ENCODE measurements at places on chromosomes 11 and 22. TPM values are rescaled to one million over a fixed set of nuclear protein-coding genes. Genes with fewer than 3 reads are reported as not detected.

DNA sequence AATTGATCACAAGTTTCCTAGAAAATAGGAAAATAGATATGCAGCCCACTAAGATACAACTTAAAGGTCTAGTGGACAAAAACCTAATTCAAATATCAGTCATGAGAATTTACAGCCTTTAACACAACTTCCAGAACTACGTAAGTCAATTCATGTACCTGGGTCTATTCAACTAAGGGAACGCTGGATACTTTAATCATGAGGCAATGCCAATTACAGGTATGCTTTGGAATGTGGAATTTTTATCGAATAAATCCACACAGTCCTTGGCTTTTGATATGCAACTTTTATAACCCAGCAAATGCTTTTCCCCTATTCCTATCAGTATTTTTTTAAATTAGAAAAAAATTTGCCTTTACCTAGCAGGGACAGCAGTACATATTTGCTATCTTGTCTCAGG is 289.5 kb upstream of the FAT3 start:
- no peak for DNase-seq

- DNase-seq, result no peak
These were observed 72.0 kb downstream of the ARHGAP42 start for GRCh38 chr11:100759106-100759505.

The IRAG1 gene
- polyA plus RNA-seq, result 4.6 TPM

DNA sequence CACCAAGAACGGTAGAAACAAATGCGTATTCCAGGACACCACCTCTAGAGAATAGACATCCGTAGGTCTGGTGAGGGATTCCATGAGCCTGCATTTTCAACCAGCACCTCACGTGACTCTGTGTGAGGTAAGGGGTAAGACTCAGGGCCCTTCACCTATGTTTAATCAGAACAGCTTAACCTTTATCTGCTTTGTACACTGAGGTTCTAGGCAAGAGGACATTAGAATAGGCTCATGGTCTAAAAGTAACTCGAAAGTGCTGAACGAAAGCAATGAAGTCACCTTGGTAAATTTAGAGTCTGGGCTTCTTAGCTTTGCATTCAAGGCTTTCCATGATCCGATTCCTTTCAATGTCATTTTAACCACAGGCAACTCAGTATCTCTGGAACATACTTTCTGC is 270.5 kb upstream of the CADM1 start:
- no peak for DNase-seq

GRCh38 chr11:29584342-29584741 is 432.5 kb downstream of the KCNA4 start:
- DNase-seq, result no peak

- DNase-seq, result no peak
These were observed 67.4 kb downstream of the SCN3B start for GRCh38 chr11:123587044-123587443.

- DNase-seq, result peak; percentile 66
These were observed 720 bp downstream of the PACS1 start for GRCh38 chr11:66070604-66071380.

The APOBEC3G gene
- 3.1 TPM for polyA plus RNA-seq

DNA sequence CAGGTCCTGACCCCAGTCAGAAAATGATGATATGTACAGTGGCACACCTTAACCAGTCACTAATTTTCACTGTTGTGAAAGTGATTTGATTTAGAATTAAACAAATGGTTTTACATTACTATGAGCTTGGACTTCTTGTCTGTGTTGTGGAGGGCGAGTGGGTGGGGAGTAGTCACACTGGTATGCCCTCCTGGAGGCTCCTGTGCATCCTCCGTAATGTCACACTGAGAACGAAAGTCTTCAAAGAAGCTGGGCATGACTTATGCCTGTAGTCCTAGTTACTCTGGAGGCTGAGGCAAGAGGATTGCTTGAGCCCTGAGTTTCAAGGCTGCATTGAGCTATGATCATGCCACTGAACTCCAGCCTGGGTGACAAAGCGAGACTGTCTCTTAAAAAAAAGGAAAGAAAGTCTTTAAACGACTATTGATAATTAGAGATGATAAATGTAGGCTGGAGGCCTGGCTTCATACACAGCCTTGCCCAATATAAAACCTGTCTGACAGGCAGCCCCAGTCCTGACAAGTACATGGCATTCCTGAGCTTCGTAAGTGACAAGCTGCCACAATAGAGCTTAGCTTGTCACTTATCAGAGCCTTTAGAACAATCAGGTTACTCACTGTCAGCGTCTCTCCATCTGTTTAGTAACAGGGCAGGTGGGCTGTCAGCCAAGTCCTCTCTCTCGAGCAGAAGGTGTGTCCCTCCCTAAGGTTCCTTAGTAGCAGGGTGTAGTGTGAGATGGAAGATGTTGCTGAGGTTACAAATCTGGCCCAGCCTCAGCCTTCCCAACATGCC is 5.0 kb upstream of the LIMK2 start:
- DNase-seq, result peak; percentile 21

- peak; percentile 34 for DNase-seq
These were observed 103.6 kb upstream of the HSD17B12 start for GRCh38 chr11:43576803-43577521.

DNA sequence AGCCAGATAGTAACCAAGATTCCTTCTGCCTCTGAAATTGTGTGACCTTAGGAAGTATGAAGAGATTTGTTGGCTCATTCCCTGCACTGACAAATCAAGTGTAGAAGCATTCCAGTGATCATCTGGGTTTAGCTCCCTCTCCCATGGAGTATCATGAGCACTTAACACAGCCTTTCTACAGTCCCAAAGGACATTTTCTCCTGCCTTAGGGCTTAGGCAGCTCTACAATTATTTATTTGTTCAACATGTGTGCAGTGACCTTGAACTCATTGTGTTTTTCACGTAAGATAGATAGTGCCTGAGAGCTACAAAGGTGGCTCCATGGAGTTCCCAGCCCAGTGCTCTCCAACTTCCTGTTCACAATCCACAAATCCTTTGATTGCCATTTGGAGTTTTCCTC is 94.8 kb upstream of the FAT3 start:
- no peak for DNase-seq

- DNase-seq, result no peak
These were observed 291.6 kb upstream of the CNTN5 start for GRCh38 chr11:98729118-98729517.

- no peak for DNase-seq
These were observed 46.3 kb upstream of the WNT11 start for GRCh38 chr11:76252631-76253070.

- DNase-seq, result no peak
These were observed 3.9 kb downstream of the SLC1A2 start for GRCh38 chr11:35415487-35415886.

The FIBIN gene
- 5.1 TPM for polyA plus RNA-seq

The FGF4 gene
- not detected for polyA plus RNA-seq

GRCh38 chr11:2929950-2930703 is 907 bp upstream of the PHLDA2 start:
- DNase-seq, result no peak

DNA sequence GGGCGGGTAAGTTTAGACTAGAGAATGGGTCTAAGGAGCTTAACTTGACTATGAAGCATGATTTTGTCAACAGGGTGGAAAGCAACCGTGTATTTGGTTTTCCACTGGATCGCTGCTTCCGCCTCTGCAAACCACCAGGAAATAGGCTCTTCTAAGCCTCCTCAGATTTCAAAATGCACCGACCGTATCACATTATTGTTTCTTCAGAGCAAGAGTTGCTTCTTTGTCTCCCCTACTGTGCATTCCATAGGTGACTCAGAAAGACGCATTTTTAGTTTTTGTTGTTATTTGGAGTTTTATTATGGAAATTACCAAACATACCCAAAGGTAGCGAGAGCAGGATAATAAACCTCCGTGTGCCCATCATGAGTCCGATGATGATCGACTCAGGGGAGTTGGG is 64.3 kb upstream of the RASD2 start:
- no peak for DNase-seq

GRCh38 chr11:64582885-64583284 is 8.1 kb upstream of the SLC22A12 start:
- DNase-seq, result no peak

The ASCL2 gene
- polyA plus RNA-seq, result 0.22 TPM

The KRTAP5-8 gene
- polyA plus RNA-seq, result not detected

The RAB38 gene
- polyA plus RNA-seq, result 1.6 TPM

The SAA1 gene
- 16.1 TPM for polyA plus RNA-seq

The PIWIL4 gene
- polyA plus RNA-seq, result 2.6 TPM

DNA sequence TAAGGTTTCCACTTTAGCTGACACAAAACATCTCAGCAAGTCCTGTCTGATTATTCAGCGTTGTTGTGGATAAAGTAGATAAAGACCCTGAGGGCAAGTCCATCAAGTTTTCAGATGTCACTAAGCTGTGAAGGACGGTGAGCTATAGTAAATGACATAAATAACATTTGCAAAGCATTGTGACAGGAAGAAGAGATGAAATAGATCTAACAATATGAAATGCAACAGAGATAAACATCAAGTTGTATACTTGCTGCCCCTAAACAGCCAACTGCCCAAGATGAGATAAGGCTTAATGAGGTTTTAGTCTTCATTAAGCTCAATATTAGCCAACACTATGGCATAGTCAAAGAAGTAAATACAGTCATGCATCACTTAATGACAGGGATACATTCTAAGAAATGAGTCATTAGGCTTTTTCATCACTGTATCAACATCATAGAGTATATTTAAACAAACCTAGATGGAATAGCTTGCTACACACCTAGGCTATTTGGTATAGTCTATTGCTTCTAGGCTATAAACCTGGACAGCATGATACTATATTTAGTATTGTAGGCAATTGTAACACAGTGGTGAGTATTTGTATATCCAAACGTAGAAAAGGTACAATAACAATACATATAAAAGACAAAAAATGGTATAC is 625.1 kb upstream of the ANO5 start:
- no peak for DNase-seq

DNA sequence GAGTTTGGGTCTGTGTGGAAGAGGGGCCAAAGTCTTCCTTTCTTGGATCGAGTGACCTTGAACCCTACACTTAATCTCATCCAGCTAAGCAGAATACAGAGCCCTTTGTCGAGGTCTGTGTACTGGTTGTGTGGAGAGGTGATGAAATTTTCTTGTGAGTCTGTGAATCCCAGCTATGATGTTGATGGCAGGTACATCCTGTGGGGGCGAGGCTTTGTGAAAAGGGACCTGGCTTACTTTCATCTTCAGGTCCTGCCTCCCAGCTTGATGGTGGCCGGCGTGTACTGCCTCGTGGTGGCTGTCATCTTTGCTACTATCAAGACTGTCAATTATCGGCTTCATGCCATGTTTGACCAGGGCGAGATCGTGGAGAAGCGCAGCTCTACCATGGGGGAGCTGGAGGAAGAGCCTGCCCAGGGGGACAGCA is 1.0 kb downstream of the PCNX3 start:
- no peak for DNase-seq

GRCh38 chr11:7538466-7539454 is 25.0 kb downstream of the PPFIBP2 start:
- DNase-seq, result no peak

GRCh38 chr11:83285151-83285770 is 906 bp downstream of the CCDC90B start:
- DNase-seq, result no peak

The GANAB gene
- 87.2 TPM for polyA plus RNA-seq

- DNase-seq, result peak; percentile 72
These were observed 17.5 kb downstream of the KCNJ5 start for GRCh38 chr11:128908391-128909246.

The ANO1 gene
- polyA plus RNA-seq, result 12.7 TPM

The NTM gene
- polyA plus RNA-seq, result 2.6 TPM

The SDHAF2 gene
- 56.1 TPM for polyA plus RNA-seq

DNA sequence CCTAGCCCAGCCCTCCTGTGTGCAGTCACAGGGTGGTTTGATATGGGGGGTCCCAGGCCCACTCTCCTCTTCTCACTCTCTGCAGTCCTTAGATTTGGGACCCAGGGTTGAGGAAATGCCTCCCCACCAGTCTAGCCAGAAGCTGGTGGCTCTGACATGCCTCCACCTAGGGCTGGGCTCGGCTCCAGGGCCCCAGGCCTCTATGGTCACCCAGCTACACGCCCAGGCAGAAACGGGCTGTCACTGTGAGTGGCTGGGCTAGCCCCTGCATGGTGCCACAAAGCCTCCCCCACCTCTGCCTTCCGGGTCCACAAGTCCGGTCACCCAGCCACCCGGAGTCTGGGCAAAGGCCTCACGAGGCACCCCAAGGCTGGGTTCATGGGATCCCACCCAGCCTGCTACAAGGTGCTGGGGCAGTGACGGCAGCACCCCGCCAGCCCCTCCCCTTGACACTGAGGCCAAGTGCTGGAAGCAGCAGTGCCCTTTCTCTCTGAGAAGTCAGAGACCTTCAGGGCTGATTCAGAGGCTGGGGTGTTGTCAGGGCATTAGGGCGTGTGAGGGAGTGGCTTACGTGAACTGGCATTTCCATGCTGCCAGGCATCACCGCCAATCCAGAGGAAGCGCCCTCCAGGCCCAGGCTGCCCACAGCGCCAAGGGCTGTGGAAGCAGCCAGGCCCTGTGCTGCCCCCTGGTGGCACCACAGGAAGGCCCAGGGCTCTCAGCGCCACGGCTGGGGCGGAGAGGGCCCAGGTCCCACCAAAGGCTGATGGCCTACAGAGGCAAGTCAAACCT is 638 bp upstream of the PITPNM1 start:
- peak; percentile 87 for DNase-seq

- DNase-seq, result no peak
These were observed 280.3 kb downstream of the RAB38 start for GRCh38 chr11:87894961-87895360.

The HEPHL1 gene
- polyA plus RNA-seq, result not detected

The FXYD2 gene
- polyA plus RNA-seq, result 6.0 TPM

DNA sequence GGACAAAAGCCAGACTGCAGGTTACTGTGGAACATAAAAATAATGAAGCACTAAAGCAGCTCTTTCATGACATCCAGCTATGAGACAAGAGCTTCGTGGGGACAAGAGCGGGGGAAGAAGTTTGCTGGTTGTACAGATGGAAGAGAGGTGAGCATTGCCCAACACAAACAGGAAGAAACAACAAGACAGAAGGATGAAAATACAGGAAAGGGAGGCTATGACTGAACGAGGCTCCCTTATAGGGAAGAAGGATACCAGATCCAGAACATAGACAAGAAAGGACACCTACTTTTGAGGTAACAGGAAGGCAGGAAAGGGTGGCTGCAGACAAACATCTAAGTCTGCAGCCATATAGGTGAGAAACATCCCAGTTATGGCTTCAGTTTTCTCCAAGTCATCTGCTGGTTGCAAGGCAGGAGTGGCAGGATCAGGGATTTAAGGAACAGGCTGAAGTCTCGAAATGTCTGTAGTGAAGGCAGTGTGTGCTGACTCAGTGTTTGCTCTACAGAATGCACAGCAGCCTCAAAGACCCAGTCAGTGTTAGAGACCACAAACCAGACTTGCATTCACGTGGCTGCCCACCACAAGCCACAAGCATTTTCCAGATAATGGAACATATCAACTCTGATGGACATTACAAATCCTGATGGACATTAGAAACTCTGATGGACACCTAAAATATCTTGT is 1.9 kb downstream of the CLTCL1 start:
- no peak for DNase-seq
